ENCODE measurements at places on chromosomes 2 and 18.

DNA sequence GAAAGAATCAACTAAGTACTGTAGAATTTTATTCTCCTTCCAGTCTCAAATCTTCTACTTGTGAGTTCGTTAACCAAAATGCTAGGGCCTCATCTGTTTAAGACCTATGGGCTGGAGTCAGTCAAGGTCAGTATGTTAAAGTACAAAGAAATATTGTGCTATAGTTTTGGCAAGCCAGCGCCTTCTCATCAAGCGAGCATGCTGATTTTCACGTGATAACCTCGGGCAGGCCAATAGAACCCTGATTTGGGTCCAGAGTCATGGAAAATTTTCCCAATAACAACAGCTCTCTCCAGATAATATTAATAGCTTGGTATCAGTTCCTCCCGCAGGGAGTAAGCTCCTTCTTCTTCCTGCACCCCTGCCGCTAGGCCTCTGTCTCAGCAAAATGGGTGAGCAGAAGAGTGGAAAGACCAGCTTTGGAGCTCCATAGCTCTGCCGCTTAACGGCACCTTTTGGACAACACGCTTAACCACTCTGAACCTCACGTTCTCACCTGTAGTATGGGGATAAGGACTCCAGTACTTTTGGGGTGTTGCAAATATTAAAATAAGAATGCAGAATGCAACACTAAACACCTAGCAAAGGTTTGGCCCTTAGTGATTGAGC, 11.7 kb downstream of the CABLES1 start:
- DNase-seq, result no peak

- DNase-seq, result no peak
Measured at GRCh38 chr2:118046634-118047210, 32.9 kb upstream of the CCDC93 start.

DNA sequence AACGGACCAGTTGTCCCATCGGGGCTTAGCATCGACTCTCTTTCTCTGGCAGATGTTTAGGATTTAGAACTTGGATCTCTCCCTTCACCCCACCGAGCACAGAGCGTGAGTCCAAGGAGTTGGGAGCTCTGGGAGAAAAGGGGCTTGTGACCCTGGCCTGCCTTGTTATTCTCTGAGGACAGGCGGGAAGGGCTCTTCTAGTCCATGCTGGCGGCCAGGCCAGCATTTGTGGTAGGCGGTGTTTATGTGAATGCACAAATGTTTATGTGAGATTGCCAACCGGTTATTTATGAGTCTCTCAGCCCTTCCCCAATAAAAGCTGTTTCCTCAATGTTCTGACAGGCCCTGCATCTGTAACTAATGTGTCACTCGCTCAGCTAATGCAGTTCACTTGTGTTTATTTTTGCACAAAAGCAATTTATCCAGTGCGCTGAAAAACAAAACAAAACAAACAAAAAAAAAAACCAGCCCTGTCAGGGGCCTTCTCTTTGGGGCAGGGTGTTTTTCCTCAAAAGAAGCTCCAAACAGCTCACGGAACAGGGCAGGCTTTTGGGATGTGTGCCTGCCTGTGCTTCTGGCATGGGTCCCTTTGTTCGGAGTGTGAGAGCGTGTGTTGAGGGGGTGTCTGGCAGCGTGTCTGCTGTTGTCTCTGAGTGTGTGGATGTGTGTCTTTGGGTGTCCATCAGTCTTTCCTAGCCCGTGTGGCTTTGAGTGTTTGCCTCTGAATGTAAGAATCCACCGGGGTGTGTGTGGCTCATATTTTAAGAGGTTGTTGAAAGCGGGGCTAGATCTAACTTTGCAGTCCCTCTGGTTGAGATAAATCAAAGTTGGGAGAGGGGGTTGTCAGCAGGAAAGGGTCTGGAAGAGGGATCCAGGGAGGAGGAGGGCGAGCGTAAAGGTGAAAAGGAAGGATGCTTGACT, 52.8 kb upstream of the HAAO start:
- peak; percentile 42 for DNase-seq

GRCh38 chr2:20611077-20611843, 39.6 kb downstream of the HS1BP3 start:
- no peak for DNase-seq

DNA sequence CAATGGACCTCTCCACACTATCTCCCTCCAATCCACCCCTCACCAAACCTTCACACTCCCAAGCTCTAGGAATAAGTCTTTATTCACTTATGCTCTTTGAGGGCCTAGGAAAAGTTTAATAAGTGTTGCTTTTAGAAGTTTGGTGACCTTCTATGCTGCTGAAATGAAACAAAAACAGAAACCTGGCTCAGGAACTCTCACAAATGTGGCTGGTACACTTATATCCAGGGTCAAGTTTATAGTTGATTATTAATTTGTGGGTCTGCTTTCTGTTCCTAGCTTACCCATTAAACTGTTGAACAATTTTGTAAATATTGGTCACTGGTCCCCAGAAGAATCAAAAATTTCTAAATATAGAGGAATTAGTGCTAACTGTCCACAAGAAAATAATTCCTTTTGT, 14.2 kb upstream of the ANKRD44 start:
- DNase-seq, result no peak

All from ecto neural progenitor cell (in vitro differentiated cells).